Peyer's patch (tissue), 4 donors: ENCODE measurements at places on chromosomes 5 and 9.

DNA sequence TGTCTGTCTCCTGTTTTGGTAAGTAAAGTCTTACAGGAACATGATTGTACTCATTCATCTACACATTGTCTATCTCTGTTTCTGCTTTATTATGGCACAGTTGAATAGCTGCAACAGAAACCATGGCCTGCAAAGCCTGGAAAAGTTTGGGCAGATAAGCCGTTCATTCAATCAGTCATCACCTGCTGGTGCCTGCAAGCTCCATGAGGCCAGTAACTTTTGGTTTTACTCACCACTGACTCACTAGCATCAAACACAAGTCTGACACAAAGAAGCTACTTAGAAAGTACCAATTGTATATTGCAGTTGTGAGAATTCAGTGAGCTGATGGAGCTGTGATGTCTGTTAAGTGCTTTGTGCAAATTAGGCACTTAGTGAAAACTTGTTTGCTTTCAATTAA is 373.6 kb upstream of the SGCD start:
- no peak for DNase-seq

- no peak for DNase-seq
These were observed 116.8 kb upstream of the PDE4D start for GRCh38 chr5:60010328-60010727.

DNA sequence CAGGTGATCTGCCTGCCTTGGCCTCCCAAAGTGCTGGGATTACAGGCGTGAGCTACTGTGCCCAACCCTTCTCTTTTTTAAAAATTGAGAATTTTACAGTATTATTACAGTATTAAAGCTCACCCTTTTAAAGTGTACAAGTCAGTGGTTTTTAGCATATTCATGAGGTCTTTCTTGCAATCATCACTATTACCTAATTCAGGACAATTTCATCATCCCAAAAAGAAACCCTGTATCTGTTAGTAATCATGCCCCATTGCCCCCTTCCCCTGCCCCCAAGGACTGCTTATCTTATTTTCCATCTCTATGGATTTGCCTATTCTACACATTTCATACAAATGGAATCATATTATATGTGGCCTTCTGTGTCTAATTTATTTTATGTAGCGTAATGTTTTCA is 22.6 kb upstream of the MEGF9 start:
- no peak for DNase-seq

DNA sequence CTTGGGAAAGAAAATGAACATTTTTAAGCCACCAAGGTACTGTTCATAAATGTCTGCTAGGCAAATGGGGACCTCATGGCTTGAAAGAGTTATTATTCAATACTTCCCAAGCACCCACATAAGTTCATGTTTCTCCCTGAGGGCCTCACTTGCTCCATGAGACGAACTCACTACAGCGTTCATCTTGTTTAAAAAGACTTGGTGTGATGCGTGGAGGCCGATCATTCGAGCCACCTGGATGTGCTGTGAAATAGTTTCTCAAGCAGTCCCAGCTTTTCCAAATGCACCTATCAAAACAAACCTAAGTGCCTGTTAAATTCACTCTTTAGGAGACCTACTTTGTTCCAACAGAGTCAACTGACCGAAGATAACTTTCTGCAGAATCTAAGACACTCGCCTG is 103.2 kb downstream of the LHFPL2 start:
- no peak for DNase-seq

- no peak for DNase-seq
These were observed 119.6 kb downstream of the DROSHA start for GRCh38 chr5:31412324-31412723.

GRCh38 chr9:97975376-97975775 is 7.8 kb upstream of the ANP32B start:
- no peak for DNase-seq

DNA sequence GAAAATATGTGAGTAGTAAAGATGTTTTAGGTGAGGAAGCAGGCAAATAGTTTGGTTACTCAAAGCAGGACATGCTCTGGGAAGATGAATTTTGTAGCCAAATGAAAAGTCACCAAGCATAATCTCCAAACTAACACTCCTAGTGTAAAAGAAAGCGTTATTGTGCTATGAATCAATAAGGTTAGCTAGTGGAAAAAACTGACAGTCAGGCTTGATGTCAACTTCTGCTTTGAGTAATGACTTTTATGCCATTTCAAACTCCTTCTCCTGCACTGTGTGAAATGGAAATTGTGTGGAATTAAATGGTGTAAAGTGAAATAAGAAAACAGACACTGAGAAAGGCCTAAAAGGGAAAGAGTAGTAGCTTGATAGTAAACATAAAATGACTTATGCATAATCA is 637.2 kb upstream of the DMAC1 start:
- no peak for DNase-seq

GRCh38 chr5:177334155-177334551 is 17.3 kb downstream of the LMAN2 start:
- DNase-seq, result no peak

- no peak for DNase-seq
These were observed 34.1 kb upstream of the GDNF start for GRCh38 chr5:37873988-37874387.

DNA sequence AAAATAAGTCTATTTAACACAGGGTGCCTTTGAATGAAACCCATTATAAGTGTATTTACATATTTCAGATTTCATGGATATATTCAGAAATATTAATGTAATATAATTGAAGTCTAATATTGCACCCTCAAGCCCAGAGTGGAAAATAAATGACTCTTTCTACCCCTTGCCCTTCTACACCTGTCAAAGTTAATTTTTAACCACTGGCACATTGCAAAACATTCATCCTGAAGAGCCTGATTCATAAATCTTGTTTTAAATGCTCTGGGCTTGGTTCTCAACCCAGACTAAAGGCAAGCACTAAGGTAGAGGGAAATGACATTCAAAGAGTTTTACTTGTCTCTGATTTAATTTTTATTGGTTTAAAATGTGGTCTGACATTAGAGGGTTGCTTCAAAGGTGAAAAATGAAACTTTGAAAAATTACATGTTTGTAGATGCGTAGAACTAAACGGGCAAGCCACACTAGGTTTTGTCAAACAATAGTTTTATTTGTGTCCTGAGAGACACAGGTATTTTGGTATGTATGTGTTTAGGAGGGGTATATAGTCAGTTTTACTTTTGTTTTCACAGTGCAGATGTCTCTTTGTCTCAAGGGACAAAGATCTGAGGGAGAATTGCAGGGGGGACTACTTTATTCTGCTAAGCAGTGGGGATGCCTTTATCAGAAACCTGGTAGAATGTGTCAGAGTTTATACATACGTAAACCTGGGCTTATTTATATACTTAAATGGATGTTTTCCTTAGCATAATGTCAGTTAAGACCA is 69.7 kb downstream of the PIK3R1 start:
- DNase-seq, result no peak

GRCh38 chr9:133210609-133211008 is 1.6 kb upstream of the OBP2B start:
- no peak for DNase-seq

GRCh38 chr9:110156416-110156815 is 51.5 kb downstream of the C9orf152 start:
- DNase-seq, result no peak

DNA sequence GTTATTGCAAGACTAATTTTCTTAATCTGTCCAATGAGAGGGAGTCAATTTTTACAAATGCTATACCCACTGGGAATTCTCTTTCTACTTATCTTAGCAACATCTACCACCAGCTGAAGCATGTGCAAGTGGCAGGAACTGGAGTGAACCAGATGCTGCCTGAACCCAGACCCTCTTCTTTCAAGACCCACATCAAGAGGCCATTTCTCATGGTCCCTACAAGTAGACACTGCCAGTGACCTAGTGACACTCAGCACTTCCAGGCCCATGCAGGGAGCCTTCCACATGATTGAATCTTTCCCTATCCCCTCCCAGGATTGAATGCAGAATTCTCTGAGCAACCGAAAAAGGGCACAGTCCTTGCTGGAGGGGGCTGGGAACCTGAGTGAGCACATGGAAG is 148.2 kb upstream of the ADAMTS16 start:
- no peak for DNase-seq

GRCh38 chr5:129917224-129917623 is 13.0 kb downstream of the CHSY3 start:
- DNase-seq, result no peak

- DNase-seq, result no peak
These were observed 220.8 kb downstream of the DIRAS2 start for GRCh38 chr9:90421786-90422185.

DNA sequence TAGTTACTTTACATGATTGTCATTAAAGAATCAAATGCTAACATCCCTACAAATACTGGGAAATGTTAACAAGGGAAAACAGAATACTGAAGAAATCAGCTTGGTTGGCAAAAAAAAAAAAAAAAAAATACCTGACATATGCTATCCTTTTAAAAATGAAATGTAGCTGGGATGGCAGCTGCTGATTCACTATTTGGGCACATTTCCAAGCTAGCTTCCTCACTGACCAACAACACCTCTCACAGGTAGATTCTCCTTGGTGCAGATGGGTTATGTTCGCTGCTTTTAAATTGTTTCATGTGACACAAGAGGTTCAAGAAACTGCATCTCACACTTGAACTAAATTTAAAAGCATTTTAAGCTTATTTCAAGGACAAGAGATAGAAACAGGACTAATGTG is 6.1 kb upstream of the PRUNE2 start:
- DNase-seq, result no peak

GRCh38 chr5:32574540-32575175 is 10.7 kb upstream of the SUB1 start:
- DNase-seq, result no peak

GRCh38 chr9:121807069-121807822 is 155.8 kb downstream of the DAB2IP start:
- DNase-seq, result no peak

GRCh38 chr9:4290427-4290837 is 9.4 kb downstream of the GLIS3 start:
- no peak for DNase-seq

- no peak for DNase-seq
These were observed 58.0 kb downstream of the DOCK2 start for GRCh38 chr5:169695025-169695625.

GRCh38 chr5:133938039-133938821 is 30.2 kb downstream of the C5orf15 start:
- DNase-seq, result no peak

DNA sequence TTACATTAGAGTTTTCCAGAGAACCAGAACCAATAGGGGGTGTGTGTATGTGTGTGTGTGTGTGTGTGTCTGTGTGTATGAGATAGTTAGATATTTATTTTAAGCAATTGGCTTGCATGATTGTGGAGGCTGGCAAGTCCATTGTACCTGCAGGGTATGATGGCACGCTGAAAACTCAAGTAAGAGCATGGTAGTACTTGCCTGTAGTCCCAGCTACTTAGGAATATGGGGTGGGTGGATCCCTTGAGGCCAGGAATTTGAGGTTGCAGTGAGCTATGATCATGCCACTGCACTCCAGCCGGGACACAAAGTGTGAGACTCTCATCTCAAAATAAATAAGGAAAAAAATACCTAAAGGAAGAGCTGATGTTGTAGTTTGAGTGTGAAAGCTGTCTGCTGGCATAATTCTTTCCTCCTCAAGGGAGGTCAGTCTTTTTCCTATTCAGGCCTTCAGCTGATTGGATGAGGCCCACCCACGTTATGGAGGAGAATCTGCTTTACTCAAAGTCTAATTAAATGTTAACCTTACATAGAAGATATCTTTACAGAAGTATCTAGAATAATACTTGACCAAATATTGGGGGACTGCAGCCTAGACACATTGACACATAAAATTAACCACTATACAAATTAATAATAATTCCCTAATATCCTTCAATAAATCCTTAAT is 107.6 kb downstream of the FGF1 start:
- no peak for DNase-seq

DNA sequence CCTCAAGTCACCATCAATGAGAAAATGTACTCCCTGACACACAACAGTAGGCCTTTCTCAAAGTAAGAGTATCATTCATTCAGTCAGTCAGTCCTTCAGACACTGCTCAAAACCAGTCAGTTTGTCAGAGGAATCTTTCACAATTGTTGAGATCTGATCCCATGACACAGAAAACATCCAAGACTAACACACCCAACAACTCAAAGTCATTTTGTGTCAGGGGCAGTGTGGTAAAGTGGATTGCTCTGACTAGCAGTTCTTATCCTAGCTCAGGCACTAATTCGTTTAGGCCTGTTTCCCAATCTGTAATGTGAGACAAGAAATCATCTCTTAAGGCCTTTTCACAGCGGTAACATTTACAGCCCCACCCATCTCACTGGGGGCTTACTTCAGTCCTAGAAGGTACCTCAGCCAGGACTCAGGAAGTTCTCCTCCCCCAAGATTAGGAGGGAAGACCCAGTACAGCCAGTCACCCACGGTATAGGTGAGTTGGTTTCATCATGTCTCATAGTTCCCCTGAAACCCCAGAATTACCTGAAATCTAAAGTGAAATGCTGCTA is 31.9 kb downstream of the SH3TC2 start:
- DNase-seq, result no peak

DNA sequence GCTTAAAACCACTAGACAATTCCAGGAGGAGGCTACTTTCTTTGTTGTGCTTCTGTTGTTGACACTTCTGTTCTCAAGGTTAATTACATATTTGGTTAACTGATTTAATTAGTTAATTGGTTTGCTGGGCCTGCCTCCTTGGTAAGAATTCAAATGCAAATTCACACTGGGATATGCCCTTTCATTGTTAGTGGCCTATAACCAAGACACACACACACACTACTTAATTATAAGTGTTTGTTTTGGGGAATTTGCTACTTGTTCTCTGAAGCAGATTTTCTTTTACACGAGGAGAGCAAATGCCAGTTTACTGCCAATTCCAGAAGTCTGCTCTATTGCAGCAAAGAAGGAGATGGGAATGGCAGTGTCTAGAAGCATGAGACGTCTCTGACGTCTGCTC is 101.6 kb upstream of the BASP1 start:
- DNase-seq, result no peak

DNA sequence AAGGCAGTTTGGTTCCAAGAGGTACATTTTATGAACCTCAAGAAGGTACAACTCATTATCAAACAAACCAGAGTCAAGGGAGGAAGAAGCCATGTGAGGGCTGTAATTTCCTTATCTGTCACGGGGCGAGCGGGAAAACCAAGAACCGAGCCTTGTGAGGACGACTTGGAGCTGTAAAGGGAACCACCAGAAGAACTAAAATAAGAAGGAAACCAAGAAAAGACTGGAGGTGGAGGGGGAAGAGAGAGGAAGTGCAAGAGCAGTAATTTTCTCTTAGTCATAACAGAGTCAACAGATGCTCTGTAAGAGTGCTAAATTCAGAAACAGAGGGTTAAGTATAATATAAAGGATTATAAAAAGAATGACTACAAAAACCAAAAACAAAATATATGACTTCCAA is 127.1 kb downstream of the DIRAS2 start:
- DNase-seq, result no peak
